ENCODE measurements at places on chromosomes 3 and 15.

GRCh38 chr3:149243540-149243939 is 21.9 kb upstream of the CP start:
- no peak for DNase-seq

GRCh38 chr3:45870099-45870498 is 16.2 kb upstream of the CCR9 start:
- DNase-seq = no peak

DNA sequence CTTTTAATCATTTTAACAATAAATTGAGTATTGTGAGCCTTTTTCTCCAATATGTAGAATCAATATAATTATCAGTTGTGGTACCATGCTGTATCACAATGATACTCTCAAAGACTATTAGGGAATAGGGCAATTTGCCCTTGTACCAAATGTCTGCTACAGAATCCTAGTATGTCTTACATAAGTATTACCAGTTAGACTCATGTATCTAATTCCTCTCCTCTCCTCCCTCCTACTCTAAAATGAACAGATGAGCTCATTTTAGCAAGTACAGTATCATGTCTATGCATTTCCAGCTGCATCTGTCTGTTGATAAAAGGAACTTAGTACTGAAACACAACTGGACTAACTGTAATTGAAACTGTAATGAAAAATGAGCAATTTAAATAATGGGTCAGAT is 124.3 kb upstream of the ATP11B start:
- no peak for DNase-seq

DNA sequence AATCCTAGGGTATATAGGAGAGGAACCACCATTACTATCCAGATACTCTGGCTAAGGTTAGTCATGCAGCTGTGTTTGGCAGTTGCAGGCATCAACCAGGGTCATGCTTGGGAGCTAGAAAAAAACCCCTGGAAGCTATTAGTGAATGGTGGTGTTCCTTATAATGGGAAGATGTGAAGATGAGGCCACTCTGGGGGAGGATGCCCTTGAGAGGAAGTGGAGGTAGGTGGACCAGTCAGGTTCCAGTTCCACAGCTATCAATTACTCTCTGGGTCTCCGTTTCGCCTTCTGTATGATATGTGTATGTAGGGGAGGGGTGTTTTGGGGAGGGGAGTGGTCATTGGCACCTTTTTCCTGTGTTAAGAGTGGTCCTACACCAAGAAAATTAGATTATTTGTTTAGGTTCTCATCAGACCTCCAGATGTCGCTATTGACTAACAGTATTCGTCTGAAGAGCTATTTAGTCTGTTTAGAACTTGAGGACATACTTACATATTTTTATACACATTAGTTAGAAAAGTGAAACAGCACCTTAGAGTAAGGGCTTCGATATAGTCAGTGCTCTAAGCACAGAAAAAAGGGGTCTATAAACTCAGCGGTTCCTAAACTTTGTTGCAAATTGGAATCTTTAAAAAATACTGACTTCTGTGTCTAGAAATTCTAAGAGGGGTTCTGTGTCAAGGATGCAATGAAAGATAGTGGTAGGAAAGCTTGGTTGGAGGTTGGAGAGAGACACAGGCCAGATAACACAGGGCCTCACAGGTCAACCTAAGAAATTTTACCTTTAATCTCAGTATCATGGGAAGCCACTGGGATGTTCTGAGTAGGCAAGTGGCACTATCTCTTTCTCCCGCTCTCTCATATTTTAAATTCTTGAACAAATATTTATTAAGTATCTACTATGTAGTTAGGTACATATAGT is 9.1 kb upstream of the HPS3 start:
- DNase-seq = peak; percentile 18

- DNase-seq = no peak
These were observed 2.0 kb downstream of the CHMP2B start for GRCh38 chr3:87229113-87229512.

GRCh38 chr15:88232771-88233201 is 23.8 kb downstream of the NTRK3 start:
- DNase-seq = no peak

- DNase-seq = no peak
These were observed 268.9 kb downstream of the IGSF11 start for GRCh38 chr3:118765636-118766305.

DNA sequence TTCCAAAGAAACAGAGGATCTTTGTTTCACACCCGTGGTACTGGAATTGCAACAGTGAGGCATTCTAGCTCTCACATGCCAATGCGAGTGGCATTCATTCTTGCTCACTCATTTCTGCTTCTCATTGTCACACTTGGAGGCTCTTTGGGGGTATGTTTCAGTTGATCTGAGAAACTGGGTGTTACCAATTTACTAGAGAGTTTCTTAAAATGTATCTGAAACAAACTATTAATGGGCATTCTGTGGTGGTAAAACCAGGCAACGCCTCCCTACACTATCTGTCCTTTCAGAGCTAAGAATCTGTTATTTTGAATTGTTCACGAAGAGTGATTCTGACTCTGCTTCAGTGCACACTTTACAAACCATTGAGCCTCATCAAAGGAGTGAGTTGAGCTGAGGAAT is 140.6 kb upstream of the BHLHE40 start:
- no peak for DNase-seq

DNA sequence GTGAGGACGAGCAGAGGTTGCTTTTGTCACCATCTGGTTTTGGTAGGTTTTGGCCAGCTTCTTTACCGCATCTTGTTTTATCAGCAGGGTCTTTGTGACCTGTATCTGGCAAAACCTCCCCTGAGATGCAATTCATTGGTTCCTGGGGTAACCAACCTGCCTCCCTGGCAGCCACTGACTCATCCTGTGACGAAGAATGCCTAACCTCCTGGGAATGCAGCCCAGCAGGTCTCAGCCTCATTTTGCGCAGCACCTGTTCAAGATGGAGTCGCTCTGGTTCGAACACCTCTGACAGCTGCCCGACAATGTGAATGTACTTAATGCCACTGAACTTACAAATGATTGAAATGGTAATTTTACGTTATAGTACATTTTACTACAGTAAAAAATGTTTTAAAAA is 6.8 kb upstream of the ADAMTS17 start:
- DNase-seq = no peak

- no peak for DNase-seq
These were observed 860.0 kb downstream of the FHIT start for GRCh38 chr3:60391292-60391691.

DNA sequence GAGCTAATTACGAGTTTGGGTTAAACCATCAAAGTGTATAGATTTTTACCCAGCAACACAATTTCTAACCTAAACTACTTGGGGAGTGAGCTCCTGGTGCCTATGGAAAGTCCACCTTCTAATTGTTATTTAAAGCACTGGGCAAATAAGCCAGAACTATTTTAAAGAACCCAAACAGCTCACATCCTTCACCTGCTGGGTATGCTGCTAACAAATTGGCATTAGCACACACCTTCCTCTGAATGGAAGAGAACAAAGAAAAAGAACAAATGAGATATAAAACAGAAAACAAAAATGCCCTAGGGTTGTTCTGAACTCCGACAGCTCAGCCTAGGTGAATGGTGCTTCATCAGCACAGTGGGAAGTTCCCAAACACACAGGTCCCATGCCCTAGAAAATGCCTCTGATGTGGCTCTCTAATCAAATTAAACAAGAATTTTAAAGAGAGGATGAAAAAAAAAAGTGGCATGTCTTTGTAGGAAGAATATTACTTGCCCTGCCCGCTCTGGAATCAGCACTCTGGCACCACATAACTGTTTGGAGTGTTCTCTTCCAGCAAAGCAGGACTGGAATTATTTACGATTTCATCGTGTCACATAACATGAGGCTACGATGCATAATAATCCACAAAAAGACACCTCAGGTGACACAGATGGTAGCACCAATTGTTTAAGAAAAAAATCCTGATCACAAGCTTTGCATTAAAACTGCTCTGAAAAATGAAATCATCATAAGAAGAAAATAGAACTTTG is 334.4 kb downstream of the GBE1 start:
- DNase-seq = no peak

GRCh38 chr3:127889976-127890650 is 24.9 kb upstream of the KBTBD12 start:
- DNase-seq = no peak

DNA sequence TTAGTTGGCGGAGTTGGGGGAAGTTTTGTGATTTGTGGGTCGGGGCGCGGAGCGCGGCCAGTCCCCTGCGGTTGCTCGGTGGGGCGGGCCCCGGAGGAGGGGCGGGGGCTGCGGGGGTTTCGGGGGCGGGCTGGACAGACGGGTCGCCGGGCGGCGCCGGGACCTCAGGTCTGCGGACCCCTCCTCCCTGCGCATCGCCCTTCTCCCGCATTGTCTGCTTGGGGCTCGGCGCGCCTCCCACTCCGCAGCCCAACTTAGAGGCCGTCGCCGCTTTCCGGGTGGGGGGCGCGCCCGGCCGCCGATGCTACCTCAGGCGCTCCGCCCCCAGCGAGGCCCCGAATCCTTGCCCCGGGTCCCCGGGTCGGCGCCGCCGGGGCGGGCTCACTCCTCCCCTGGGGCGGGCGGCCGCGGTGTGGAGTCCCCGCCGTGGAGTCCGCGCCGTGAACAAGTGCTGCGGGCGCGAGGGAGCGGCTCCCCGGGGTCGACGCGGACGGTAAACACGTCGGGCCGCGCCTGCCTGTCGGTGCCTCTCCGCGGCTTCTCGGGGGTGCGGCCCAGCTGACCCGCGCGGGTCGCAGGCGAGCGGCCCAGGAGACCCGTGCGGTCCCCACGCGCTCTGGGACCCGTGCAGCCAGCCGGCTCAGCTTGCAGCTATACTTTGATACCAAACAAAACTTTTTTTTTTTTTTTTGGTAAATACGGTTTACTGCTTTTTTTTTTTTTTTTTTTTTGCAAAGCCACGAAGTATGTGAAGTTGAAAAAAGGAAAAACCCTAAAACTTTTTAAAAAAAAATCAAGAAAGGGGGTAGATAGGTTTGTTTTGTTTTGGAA is 624 bp downstream of the AKAP13 start:
- no peak for DNase-seq

DNA sequence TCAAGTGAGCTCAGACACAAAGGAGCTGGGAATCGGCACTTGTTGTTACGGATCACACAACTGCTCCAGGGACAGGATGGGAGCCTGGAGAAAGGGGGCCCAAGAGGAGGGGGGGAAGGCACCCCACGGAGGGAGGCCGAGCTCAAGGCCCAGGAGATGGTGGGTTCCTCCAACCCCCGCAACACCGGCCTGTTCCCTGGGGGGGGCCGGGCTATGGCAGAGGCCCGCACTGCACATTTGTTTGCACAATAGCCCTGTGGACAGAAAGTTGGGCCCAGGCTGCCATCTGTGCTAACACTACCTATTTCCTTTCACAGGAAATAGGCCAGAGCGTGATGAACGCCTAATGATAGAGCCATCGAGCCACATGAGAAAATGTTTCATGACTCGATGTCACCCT is 147.1 kb downstream of the NSMCE3 start:
- no peak for DNase-seq

GRCh38 chr3:159280386-159281191 is 478.7 kb downstream of the MFSD1 start:
- no peak for DNase-seq

DNA sequence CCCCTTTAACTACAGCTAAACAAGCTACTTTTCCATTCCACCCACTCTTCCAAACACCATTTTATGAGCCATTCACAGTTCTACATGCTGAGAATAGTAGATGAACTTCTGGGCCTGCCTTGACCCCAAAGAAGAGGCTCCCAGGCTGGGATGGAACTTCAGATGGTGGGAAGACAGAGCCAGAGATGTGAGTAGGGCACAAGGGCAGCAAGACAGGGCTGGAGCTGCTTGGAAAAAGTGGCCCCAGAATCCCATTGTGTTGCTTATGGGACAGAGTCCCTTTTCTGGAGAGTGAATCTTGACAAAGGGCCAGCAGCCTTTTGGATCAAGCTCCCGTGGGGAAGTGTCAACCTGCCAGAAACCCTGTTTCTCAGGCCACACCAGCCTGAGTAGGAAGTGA is 516.5 kb upstream of the PPP2R3A start:
- DNase-seq = no peak

- DNase-seq = no peak
These were observed 17.3 kb downstream of the BOC start for GRCh38 chr3:113228498-113229286.

DNA sequence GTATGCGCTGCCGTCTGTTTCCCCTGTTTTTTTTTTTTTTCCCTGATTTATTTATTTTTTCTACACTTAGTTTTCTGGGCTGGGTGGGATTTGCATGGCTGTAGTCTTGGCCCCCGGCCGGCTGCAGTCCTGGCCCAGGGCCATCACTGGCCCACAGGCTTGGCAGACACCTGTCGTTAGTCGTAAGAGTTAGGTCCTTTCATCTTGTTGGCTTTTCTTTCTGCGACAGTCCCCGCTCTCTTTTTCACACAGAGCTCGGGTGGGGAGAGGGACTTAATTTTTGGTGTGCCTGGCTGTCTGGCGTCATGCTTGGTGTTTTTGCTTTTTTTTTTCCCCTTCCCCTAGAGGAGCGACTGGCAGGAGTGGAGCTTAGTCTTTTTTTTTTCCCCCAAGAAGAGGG is 183.4 kb downstream of the KLF13 start:
- no peak for DNase-seq

DNA sequence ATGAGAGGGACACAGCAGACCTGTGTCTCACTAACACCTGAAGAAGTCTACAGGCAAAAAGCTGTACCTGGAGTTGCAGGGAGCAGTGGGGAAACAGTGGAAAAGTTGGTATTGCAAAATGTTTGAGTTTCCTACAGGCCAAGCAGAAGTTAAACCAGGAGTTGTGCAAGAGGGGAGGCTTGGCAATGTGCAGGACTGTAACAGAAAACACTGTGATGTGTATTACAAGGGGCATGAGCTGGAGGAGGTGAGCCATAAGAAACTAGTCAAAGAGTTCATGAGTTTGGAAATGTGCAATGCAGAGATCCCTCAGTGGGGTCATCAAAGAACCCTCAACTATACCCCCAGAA is 47.1 kb upstream of the SERPINI2 start:
- no peak for DNase-seq

GRCh38 chr3:89052386-89052785 is 55.0 kb upstream of the EPHA3 start:
- no peak for DNase-seq

DNA sequence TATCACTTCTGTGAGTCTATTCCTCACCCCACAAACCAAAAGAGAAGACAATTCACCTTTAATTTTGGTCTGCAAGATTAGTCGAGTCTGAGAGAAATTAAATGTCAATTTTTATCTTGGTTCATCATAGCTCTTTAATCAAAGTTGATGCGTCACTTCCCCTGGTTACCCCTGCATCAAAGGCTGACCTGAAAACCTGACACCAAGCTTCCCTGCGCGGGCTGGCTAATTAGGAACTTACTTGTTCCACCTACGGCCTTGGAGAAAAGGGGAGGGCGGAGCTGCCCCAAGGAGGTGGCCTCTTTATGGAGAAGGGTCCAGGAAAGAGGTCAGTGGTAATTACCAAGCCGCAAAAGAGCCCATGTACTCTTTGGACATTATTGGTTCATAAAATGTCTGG is 218.4 kb downstream of the ARRDC4 start:
- no peak for DNase-seq
